ENCODE measurements at places on chromosomes 6 and 20. TPM values are rescaled to one million over a fixed set of nuclear protein-coding genes. Genes with fewer than 3 reads are reported as not detected.

DCDC2 gene
- total RNA-seq = 0.14 TPM

DNA sequence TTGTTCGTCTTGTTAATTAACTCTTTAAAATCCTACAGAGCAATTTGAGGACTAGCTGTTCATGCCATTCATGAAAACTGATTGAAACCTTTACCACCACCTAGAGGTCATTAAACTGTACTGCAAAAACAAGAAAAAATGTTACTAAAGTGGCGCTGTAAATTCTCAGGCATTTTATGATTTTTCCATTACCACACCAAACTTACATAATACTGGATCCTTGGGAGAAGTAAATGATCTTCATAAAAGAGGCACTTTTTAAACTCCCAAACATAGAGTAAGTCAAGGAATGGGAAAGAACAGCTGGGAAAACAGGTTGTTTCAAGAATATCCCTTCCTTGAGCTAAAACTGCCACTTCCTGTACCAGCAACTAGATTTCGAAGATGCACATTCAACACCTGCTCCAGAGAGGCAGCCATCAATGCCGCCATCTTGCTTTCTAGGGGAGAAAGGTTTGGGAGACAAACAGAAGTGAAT is 54.3 kb downstream of the MYLIP start:
- H3K27me3 ChIP-seq = peaks cover 11% of the 10 kb centered on the region
- DNase-seq = no peak
- H3K27ac ChIP-seq = no peak overlapping the region
- H3K36me3 ChIP-seq = peaks cover 15% of the 10 kb centered on the region
- no peak overlapping the region for H3K4me3 ChIP-seq

- no peak for DNase-seq
- H3K4me3 ChIP-seq = no peak overlapping the region
- H3K4me1 ChIP-seq = peaks cover 4% of the 10 kb centered on the region
- H3K36me3 ChIP-seq = no peaks in the 10 kb centered on the region
Observed at GRCh38 chr20:10089871-10090587, 55.2 kb downstream of the ANKEF1 start.

DNA sequence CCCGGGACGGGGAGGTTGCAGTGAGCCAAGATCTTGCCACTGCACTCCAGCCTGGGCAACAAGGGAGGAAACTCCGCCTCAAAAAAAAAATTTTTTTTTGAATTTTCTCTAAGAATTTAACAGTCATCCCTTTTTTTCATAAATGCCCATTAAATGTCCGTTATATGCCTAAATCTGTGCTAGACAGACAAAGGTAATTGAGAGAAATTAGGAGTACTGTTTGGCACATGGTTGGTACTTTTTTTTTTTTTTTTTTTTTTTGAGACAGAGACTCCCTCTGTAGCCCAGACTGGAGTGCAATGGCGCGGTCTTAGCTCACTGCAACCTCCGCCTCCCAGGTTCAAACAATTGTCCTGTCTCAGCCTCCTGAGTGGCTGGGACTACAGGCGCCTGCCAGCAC is 1.7 kb downstream of the PCMT1 start:
- peak overlapping the region; percentile 88 for H3K4me3 ChIP-seq
- DNase-seq = no peak
- H3K4me1 ChIP-seq = peaks cover 30% of the 10 kb centered on the region
- peaks cover 8% of the 10 kb centered on the region for H3K36me3 ChIP-seq
- no peaks in the 10 kb centered on the region for H3K27me3 ChIP-seq

GRCh38 chr20:38791940-38792339 is 13.6 kb upstream of the PPP1R16B start:
- H3K36me3 ChIP-seq = peaks cover 5% of the 10 kb centered on the region
- no peaks in the 10 kb centered on the region for H3K27me3 ChIP-seq
- H3K4me1 ChIP-seq = peaks cover 5% of the 10 kb centered on the region
- peak overlapping the region; percentile 45 for H3K27ac ChIP-seq
- H3K4me3 ChIP-seq = no peak overlapping the region

DNA sequence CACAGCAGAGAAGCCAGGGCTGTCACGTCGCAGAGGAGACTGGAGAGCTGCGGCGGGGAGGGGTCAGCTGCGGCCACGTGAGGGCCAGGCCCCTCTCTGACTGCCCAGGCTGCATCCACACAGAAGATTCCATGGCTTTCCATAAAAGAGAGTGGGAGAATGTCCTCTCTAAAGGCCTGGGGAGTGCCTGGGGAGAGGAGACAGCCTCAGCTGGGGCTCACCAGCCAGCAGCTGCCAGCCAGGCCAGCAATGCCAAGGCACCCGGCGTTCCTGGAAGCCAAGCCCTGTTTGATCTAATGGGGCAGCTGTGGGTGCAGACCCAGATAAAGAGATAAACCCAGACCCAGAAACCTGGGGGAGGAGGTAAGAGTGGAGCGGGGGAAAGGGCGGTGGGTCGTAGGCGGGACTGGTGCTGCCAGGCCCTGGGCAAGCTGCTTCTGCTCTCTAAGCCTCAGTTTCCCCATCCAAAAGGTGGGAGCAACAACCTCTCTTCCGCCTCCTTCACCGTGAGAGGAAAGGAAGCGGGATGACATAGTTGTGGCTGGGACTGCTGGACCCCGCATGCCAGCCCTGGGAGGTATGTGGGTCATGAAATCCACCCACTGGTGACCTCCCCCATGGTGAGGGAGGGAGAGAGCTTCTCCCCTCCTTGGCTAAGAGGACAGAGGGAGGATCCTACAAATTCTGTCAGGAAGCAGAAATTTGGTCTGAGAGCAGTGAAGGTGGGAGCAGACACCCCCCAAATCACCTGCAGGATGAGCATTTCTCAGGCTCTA is 3.1 kb upstream of the OSBPL2 start:
- H3K27me3 ChIP-seq = no peaks in the 10 kb centered on the region
- DNase-seq = no peak
- peaks cover 14% of the 10 kb centered on the region for H3K4me1 ChIP-seq
- no peaks in the 10 kb centered on the region for H3K36me3 ChIP-seq
- H3K4me3 ChIP-seq = no peak overlapping the region
